ENCODE measurements at places on chromosomes 16 and 17.
A peak's percentile ranks its signal among the peaks of the same experiment; 100 is the strongest.

DNA sequence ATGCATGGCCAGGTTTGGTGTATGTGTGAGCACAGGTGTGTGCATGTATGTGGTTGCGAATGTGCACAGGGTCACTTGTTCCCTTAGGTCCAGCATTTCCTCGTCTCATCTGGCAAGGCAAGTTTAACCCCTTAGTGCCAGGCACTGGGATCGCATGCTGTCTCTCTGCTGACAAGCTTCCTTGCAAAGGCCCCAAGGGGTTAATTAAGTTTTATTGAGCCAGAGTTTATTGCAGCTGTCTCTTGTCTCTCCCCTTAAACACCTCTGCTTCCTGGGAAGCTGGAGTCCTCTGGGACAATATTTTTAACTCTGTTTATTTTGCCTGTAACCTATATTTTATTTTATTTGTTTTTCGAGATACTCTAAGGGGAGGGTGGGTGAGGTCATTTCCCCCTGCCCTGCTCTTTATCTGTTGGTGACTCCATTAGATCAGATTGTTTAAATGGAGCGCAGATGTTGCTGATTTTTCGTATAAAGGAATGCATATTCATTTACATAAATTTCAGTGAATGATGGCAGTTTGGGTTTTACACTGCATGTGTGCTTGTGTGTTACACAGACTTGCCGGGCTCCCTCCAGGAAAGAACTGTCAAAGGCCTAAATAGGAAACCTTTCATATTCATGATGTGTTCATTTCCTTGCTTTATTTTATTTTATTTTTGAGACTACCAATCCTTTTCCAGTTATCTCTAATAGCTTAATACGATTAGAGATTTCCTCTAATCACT lies 99.7 kb downstream of the CBLN1 start:
- peak; percentile 1 for DNase-seq

GRCh38 chr17:9350080-9350479 lies 225.5 kb downstream of the STX8 start:
- no peak for DNase-seq

- no peak for DNase-seq
Observed at GRCh38 chr17:230395-230770, 48.9 kb upstream of the DOC2B start.

DNA sequence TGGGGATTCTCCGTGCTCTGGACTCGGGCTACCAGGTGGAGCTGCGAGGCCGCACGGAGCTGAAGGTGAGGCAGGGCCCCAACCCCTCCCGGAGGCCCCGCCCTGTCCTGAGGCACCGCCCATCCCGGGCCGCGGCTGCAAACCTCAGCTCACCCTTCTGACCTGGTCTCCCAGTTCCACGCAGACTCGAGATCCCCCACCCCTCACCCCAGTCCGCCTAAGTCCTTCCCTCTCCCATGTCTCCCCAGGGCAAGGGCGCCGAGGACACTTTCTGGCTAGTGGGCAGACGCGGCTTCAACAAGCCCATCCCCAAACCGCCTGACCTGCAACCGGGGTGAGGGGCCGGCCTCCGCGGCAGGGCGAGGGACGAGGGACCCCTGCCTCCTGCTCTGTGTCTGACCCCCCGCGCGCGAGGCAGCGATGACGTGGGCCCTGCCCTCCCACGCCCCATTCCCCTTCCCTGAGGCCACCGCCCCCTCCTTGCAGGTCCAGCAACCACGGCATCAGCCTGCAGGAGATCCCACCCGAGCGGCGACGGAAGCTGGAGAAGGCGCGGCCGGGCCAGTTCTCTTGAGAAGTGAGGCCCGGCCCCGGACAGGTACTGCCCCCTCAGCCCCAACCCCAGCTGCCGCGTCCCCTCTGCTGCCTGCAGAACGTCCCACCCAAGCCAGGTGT lies 13.7 kb downstream of the GUCY2D start:
- DNase-seq, result no peak

DNA sequence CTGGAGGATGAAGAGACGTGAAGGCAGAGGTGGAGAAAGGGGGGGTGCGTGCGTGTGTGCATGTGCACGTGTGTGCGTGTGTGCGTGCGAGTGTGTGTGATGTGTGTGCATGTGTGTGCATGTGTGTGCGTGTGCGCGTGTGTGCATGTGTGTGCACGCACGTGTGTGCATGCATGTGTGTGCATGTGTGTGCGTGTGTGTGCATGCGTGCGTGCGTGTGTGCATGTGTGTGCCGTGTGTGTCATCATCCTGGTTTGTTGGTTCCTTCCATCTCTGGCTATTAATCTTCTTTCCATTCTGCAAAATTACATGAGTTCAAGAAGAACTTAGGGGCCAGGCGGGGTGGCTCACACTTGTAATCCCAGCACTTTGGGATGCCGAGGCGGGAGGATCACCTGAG lies 17.0 kb upstream of the RPL38 start:
- no peak for DNase-seq

GRCh38 chr16:14193316-14193871 lies 122.3 kb downstream of the MRTFB start:
- no peak for DNase-seq

DNA sequence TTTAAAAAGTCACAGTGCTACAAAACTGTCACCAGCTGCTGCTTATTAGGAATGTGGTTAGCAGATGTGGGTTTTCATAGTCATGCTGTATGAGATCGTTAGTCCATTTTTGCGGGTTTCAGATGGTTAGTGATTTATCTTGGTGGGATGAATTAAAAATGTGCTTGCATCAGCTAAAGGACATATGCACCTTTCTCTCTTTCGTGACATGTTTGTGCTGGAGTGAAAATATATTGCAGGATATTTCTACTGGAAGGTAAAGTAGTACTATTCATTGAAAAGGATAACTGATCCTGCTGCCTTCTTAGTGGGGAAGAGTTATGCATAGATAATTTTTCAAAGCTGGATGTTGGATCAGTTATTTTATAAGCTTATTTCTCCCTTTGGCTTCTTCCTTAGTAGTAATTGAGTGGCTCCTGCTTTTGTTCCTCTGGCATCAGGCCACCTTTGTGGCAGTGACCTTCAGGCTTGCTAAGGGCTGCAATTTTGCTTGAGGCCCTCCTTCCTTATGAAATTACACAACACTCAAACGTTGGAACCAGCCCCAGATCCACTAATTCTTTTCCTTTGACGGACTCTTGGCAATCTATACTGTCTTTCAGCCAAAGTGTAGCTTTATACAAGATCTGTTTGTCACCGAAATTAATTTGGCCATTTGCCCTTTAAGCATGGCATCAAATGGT lies 7.5 kb upstream of the SNTB2 start:
- DNase-seq, result no peak

DNA sequence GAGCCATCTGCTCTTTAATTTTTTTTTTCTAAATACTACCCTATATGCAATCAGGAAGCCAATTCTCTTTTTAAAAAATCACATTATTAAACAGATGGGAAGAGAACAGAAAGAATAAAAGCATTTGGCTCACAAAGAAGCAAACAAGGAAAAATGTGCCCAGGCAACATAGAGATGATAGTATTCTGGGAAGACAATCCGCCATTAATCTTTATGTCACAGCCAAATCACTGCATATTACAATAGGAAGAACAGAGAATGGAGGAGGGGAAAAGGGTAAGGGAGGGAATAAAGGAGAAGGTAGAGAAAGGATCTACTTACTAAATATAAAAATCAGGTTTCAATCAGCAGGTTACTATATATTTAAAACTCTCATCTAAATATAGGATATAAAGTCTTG lies 34.3 kb downstream of the STAT5B start:
- no peak for DNase-seq

GRCh38 chr16:4116325-4117249 lies at the start of gene ADCY9:
Gene ADCY9 (minus strand): TSS chr16:4116442. CDS start chr16:4115442, 1,000 bp downstream.
- peak; percentile 86 for DNase-seq

DNA sequence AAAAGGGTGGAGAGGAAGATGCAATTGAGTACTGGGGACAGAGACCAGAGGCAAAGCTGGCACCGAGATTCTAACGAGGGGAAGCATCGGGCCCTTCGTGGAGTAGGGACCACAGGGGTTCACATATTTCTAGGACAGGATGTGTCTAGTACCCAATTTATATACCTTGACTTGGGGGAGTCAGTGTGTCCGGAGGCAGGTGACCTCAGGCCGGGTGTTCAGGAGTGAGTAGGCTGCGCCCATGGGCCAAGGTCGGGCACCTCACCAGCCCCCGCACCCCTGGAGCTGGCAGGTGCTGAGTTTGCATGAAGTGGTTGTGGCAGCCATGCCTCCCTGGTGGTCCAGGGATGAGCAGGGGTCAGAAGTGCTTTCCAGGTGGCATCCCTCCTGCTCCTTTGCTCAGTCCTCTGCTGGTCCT lies 8.6 kb upstream of the NXPH3 start:
- DNase-seq, result no peak

- DNase-seq, result no peak
Observed at GRCh38 chr17:74712756-74713155, at the start of gene CD300LF. Gene CD300LF (minus strand): TSS chr17:74712923. CDS start chr17:74712866, 57 bp downstream.

- DNase-seq, result peak; percentile 93
Observed at GRCh38 chr17:49515196-49515770, 20.2 kb downstream of the NGFR start.

DNA sequence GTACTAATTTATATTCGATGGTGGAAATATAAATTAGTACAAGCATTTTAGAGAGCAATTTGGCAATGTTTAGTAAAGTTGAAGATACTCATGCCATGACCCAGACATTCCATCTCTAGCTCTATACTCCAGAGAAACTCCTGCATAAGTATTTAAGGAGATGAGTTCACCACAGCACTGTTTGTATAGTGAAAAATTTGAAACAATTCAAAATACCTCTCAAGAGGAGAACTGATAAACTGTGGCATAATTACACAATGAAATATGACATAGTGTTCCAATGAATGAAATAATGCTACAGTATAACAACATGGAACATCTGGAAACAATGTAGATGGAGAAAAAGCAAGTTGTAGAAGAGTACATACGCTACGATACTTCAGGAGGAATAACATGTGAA lies 48.6 kb upstream of the IRX3 start:
- no peak for DNase-seq

DNA sequence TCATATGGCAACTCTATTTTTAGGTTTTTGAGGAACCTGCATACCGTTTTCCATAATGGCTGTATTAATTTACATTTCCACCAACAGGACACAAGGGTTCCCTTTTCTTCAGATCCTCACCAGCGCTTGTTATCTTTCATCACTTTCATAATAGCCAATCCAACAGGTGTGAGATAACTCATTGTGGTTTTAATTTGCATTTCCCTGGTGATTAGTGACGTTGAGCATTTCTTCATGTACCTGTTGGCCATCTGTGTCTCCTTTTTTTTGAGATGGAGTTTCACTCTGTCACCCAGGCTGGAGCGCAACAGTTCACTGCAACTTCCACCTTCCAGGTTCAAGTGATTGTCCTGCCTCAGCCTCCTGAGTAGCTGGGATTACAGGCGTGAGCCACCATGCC lies 36.2 kb upstream of the ABCC3 start:
- DNase-seq, result no peak

- peak; percentile 37 for DNase-seq
Observed at GRCh38 chr16:77273815-77274214, 74.6 kb downstream of the SYCE1L start.

DNA sequence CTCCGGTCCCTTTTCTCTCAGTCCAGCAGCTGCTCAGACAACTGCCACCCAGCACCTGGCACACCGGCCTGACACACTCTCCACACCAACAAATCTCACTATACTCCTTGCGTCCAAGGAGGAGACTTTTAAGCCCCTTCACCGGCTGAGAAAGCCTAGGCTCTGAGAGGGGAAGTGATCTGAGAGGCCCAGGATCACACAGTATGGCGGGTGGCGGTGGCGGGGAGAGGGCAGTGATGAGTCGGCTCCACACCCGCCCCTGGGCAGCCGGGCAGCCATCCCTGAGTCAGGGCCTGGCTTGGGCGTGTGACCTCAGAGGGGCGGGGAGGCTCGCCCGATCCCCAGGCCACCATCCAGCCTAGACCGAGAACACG lies 569 bp downstream of the FLII start:
- DNase-seq, result peak; percentile 84

DNA sequence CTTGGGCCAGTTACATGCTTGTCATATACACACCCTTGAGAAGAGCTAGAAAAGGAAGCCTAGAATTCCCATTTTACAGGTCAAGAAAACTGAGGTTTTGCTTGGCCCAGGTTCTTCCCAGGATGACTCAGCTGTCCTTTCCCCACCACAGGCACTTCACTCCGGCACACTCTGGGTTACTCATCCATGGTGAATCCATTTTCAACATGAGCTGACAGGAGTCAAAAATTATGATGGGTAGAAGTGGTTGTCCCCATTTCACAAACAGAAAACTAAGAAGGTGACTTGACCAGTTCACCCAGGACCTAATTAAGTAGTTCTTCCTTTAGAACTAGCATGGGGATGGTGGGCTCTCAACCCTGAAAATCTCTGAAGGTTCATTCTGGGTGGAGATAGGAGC lies 67.2 kb downstream of the USP22 start:
- DNase-seq, result no peak

- no peak for DNase-seq
Observed at GRCh38 chr16:85008271-85008670, 3.1 kb downstream of the ZDHHC7 start.

DNA sequence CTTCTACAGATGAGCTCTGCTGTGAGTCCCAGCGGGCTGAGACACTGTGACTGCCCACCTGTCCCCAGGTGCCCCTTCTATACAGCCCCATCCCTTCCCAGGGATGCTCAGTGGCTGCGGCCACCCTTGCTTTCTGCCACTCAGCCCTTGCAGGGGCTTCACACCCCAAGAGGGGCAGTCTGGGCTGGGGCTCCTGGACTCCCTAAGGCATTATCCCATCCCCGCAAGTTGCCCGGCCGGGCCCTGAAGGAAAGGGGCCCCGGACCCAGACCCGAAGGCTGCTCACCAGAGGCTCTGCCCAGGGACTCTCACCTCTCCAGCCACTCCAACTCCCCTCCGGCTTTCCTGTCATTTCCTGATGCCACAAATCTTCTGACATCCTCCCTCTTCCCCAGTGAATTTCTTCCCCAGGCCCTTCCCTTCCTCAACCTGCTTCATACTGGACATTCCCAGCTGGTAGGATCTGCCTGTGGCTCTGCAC lies 88.5 kb upstream of the TOB1 start:
- DNase-seq, result no peak

GRCh38 chr16:12685806-12686205 lies 117.9 kb downstream of the CPPED1 start:
- DNase-seq, result peak; percentile 8

DNA sequence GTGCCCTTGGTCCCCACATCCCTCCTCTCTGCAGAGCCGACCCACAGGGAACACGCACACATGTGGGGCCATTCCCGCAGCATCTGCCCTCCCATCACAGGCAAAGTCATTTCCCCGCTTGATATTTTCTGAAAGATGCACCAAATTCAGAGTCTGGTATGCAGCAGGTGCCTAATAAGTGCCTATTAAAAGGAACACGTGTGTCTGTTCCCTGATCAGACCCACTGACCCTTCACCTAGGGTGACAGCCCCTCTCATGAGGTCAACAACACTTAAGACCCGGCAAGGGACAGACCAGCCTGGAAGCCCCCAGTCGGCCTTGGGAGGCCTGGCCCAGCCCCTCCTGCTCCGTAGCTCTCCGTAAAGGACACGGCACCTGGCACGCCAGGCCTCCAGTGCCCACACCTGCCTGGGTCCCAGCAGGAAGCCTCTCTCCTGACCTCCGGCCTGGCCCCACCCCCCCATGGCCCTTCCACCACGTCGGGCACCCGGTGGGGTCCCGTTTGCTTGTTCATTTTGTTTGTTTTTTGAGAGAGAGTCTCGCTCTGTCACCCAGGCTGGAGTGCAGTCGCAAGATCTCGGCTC lies 20.0 kb downstream of the UNKL start:
- no peak for DNase-seq

- no peak for DNase-seq
Observed at GRCh38 chr17:67171560-67171959, 73.4 kb downstream of the HELZ start.

GRCh38 chr16:2841606-2842339 lies 11.7 kb downstream of the ZG16B start:
- no peak for DNase-seq

GRCh38 chr17:16123531-16123930 lies 91.8 kb downstream of the NCOR1 start:
- no peak for DNase-seq
